ENCODE measurements at places on chromosomes 11 and 22. TPM values are rescaled to one million over a fixed set of nuclear protein-coding genes. Genes with fewer than 3 reads are reported as not detected.

The KCTD14 gene
- total RNA-seq, result 1.2 TPM

The SGSM1 gene
- total RNA-seq, result 0.38 TPM

The PANX3 gene
- total RNA-seq, result not detected

The SLC1A2 gene
- total RNA-seq, result 0.38 TPM

DNA sequence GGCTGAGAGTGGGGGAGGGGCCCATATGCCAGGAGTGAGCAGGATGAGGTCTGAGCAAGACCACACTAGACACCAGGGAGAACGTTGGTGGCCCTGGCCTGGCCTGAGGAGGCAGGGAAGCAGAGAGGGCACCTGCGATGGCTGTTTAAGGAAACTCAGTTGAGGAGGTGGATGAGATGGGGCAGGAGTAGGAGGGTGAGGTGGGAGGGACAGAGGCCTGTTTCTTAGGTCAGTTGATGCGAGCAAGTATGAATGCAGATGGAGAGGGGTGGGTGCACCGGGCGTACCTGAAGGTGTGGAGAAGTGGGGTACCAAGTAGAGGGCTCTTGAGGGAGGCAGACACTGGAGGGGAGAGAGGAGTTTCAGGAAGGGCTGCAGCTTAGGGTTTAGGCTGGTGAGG is 10.6 kb upstream of the MPPED1 start:
- no peak overlapping the region for H3K4me3 ChIP-seq
- H3K4me1 ChIP-seq, result no peaks in the 10 kb centered on the region
- no peak for DNase-seq
- no peak overlapping the region for H3K27ac ChIP-seq

DNA sequence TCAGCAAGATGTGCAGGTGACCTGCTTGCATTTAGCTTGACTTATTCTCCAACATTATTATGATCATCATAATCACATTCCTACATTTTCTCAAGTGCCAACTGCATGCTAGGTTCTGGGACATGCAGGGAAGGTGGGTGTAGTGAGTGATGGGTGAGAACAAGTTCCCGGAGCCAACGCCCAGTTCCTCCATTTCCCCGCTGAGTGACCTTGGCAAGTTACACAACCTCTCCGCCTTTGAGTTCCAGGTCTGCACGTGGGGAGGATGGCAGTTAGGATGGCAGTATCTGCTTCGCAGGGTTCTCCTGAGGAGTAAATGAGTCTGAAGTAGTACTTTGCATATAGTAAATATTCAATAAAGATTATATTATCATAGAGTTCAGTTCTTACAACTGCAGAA is 140.3 kb downstream of the GRIK4 start:
- no peaks in the 10 kb centered on the region for H3K4me1 ChIP-seq
- H3K27me3 ChIP-seq, result no peaks in the 10 kb centered on the region
- no peak for DNase-seq
- no peak overlapping the region for H3K4me3 ChIP-seq
- H3K27ac ChIP-seq, result no peak overlapping the region

GRCh38 chr11:92596596-92597317 is 372.1 kb downstream of the FAT3 start:
- no peaks in the 10 kb centered on the region for H3K36me3 ChIP-seq
- DNase-seq, result no peak
- H3K4me1 ChIP-seq, result no peaks in the 10 kb centered on the region
- H3K4me3 ChIP-seq, result no peak overlapping the region
- H3K27ac ChIP-seq, result no peak overlapping the region
- H3K27me3 ChIP-seq, result no peaks in the 10 kb centered on the region

DNA sequence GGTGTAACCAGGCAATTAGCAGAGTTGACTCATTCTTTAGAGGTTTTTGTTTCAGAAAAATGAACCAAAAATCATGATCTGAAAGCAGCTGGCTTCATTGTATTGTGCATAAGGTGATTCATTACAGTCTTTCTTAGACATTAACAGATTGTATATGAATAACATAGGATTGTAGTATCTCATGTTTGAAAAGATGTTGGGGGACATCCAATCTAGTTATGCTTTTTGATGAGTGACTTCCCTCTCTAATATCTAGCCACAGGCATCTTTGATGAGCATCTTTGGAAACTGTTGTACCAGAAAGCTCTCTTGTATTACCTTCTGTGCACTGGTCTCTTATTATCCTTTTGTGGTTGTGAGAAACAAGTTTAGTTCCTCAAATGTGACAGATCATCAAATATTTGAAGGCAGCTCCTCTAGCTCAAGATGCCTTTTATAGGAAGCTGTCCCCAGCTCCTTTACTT is 8.3 kb downstream of the GRK3 start:
- H3K36me3 ChIP-seq, result no peaks in the 10 kb centered on the region
- peaks cover 10% of the 10 kb centered on the region for H3K4me1 ChIP-seq
- H3K27ac ChIP-seq, result peak overlapping the region; percentile 28
- H3K4me3 ChIP-seq, result no peak overlapping the region
- no peak for DNase-seq
- no peaks in the 10 kb centered on the region for H3K27me3 ChIP-seq

DNA sequence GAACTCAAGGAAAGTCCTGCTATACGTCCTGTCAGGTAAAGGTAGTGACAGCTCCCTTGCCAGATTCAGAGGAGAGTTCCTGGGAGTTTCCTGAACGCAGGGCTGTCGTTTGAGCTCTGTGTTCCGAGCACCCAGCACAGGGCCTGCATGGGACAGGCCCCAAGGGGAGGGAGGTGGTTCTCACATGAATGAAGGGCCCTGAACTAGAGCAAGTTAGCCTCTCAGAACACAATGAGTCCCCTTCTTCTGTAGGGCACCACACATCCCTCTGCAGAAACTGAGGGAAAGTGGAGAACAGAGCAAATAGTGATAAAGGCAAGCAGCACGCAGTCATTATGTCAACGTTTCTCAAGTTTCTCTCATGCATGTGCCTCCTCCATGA is 35.3 kb downstream of the NEU3 start:
- no peak for DNase-seq
- H3K27me3 ChIP-seq, result no peaks in the 10 kb centered on the region
- no peaks in the 10 kb centered on the region for H3K4me1 ChIP-seq
- no peak overlapping the region for H3K27ac ChIP-seq
- no peak overlapping the region for H3K4me3 ChIP-seq

DNA sequence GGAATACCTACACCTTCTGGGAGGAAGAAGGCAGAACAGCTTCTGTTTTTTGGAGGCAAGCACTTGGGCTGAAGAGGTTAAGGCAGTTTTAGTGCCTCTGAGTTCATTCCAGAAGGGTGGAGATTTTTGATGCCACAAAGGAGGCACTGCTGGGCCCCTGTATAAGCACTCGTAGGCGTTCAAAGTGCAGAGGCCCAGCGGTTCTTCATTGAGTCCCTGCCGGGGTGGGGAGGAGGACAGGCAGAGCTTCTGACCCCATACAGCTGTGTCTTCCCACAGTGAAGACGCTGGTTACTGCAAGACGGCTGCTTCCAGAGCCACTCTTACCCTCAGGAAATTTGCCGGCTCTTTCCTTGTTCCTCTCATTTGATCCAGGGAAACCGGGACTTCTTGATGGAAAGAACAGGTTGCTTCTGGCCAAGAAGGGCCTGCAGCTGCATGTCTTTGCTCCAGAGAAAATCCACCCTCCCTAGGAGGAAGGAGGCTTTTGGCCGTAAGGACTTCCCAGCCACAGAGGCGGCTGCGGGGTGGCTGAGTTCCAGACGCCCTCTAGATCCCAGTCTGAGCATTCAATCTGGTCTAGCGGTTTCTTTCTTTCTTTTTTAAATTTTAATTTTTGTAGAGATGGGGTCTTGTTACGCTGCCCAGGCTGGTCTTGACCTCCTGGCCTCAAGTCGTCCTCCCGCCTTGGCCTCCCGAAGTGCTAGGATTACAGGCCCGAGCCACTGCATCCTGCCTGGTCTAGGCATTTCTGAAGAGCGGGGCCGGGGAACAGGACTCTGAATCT is 9.4 kb downstream of the ADAMTS15 start:
- H3K36me3 ChIP-seq, result no peaks in the 10 kb centered on the region
- no peak overlapping the region for H3K27ac ChIP-seq
- no peak overlapping the region for H3K4me3 ChIP-seq
- peaks cover 2% of the 10 kb centered on the region for H3K27me3 ChIP-seq

DNA sequence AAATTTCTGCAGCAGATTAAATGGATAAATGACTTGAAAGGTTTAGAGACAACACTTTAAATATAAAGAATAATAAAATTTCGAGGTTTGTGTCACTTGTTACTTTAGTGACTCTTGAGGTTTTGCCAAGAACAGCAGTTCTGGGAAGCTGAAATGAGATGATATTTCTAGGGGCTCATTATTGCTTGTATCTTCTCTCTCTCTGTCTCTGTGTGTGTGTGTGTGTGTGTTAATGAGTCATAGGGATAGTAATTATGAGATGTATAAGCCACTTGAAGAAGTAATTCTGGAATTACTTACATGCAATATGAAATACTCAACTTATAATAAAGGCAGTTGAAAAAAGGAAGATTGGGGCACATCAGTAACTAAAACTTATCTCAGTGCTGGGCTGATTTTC is 9.6 kb upstream of the OR10G7 start:
- no peaks in the 10 kb centered on the region for H3K4me1 ChIP-seq
- DNase-seq, result no peak
- H3K4me3 ChIP-seq, result no peak overlapping the region
- no peak overlapping the region for H3K27ac ChIP-seq

GRCh38 chr11:77589181-77589520 is 602 bp upstream of the AQP11 start:
- no peaks in the 10 kb centered on the region for H3K36me3 ChIP-seq
- H3K27me3 ChIP-seq, result peaks cover 22% of the 10 kb centered on the region
- H3K4me1 ChIP-seq, result peaks cover 6% of the 10 kb centered on the region

- DNase-seq, result no peak
- H3K4me1 ChIP-seq, result no peaks in the 10 kb centered on the region
- H3K27me3 ChIP-seq, result no peaks in the 10 kb centered on the region
- no peak overlapping the region for H3K27ac ChIP-seq
Measured at GRCh38 chr22:23363683-23364082, 183.4 kb downstream of the BCR start.

GRCh38 chr11:61484541-61484940 is 24.0 kb upstream of the LRRC10B start:
- no peaks in the 10 kb centered on the region for H3K4me1 ChIP-seq
- peaks cover 27% of the 10 kb centered on the region for H3K27me3 ChIP-seq
- H3K36me3 ChIP-seq, result no peaks in the 10 kb centered on the region
- DNase-seq, result no peak

DNA sequence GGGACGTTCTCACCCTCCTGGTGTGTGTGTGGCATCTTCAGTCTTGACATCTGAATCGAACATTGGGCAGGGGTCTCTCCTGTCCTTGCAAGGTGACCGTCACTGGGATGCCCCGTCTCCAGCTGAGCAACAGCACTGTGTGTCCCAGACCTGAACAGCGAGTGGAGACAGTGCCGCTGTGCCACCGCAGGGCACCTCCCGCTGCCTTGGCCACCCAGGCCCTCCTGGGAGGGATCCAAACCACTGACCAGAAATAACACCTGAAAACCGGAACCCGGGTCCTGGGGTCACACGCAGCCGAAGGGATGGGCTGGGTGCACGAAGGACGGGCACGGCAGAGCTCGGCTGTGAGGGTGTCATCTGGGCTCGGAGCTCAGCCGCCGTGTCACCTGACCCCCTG is 102.2 kb downstream of the BRD1 start:
- H3K27ac ChIP-seq, result no peak overlapping the region
- peaks cover 64% of the 10 kb centered on the region for H3K27me3 ChIP-seq
- H3K4me3 ChIP-seq, result no peak overlapping the region
- DNase-seq, result no peak
- peaks cover 4% of the 10 kb centered on the region for H3K4me1 ChIP-seq
- no peaks in the 10 kb centered on the region for H3K36me3 ChIP-seq

GRCh38 chr11:119829402-119829801 is 100.4 kb upstream of the NECTIN1 start:
- no peaks in the 10 kb centered on the region for H3K4me1 ChIP-seq
- no peaks in the 10 kb centered on the region for H3K36me3 ChIP-seq
- no peaks in the 10 kb centered on the region for H3K27me3 ChIP-seq
- DNase-seq, result no peak

Data from thymus (tissue), 14 donors.